ENCODE measurements at places on chromosomes 2 and 18.

DNA sequence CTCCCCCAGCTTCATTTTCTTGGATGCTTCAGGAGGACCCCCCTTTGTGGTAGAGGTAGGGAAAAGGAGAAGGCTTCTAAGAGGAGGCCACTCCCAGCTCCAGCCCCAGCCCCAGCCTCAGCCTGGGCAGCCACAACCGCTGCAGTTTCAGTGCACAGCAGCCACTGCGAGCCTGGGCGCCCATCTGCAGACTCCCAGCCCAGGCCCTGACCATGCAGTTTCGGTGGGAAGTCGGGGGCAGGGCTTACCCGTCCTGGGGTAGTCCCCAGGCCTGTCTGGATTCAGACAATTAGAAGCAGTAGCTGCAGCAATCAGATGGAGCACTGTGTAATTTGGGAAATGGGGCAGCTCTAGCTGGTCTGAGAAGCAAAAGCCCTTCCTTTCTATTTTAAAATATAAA, 28.6 kb downstream of the ITM2C start:
- no peak overlapping the region for H3K27ac ChIP-seq
- no peak for DNase-seq
- H3K27me3 ChIP-seq, result no peaks in the 10 kb centered on the region

- no peaks in the 10 kb centered on the region for H3K4me1 ChIP-seq
- DNase-seq, result no peak
- no peak overlapping the region for H3K4me3 ChIP-seq
- H3K27ac ChIP-seq, result no peak overlapping the region
- no peaks in the 10 kb centered on the region for H3K36me3 ChIP-seq
Observed at GRCh38 chr2:50148632-50149031, 883.3 kb downstream of the NRXN1 start.

- no peak overlapping the region for H3K27ac ChIP-seq
- DNase-seq, result no peak
- no peaks in the 10 kb centered on the region for H3K4me1 ChIP-seq
- H3K27me3 ChIP-seq, result no peaks in the 10 kb centered on the region
Observed at GRCh38 chr2:160010361-160011145, 51.9 kb downstream of the PLA2R1 start.

GRCh38 chr2:136060416-136060815, 57.5 kb downstream of the CXCR4 start:
- no peaks in the 10 kb centered on the region for H3K27me3 ChIP-seq
- H3K4me3 ChIP-seq, result no peak overlapping the region
- DNase-seq, result no peak
- no peak overlapping the region for H3K27ac ChIP-seq
- peaks cover 44% of the 10 kb centered on the region for H3K4me1 ChIP-seq
- no peaks in the 10 kb centered on the region for H3K36me3 ChIP-seq

- no peaks in the 10 kb centered on the region for H3K27me3 ChIP-seq
- H3K27ac ChIP-seq, result no peak overlapping the region
- H3K4me3 ChIP-seq, result no peak overlapping the region
- no peak for DNase-seq
Observed at GRCh38 chr2:80135001-80135400, 169.6 kb downstream of the LRRTM1 start.

DNA sequence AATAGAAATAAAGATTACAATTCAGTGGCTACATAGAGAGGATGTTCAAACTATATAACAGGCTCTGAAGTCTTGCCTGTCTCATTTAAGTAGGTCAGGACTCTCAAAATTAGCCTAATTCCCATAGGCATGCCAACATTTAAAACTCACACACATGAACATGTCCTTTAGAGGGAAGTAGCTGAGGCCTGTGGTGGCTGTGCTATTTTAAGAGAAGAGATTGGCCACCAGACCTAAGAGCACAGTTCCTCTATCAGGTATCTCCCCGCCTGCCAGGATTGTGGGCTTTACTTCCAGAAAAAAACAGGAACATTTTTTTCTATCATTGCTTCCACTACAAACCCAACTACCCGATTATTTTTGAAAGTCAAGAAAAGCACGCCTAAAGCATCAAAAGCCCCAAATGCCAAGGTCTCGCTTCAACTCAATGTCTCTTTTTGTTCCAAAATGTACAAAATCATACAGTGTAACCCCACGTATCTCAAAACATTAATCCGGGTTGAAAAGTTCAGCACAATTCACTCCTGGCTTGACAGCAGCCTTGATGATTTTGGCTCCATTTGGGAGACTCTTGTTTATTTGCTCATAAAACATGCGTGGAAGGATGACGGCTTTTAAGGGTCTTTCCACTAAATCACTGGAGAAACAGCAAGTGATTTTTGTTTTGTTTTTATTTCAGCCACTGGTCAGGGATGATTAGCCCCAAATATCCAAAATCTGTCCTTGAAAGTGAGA, 15.3 kb downstream of the FHL2 start:
- no peaks in the 10 kb centered on the region for H3K4me1 ChIP-seq
- no peak for DNase-seq
- H3K4me3 ChIP-seq, result no peak overlapping the region
- no peaks in the 10 kb centered on the region for H3K36me3 ChIP-seq
- H3K27me3 ChIP-seq, result no peaks in the 10 kb centered on the region

DNA sequence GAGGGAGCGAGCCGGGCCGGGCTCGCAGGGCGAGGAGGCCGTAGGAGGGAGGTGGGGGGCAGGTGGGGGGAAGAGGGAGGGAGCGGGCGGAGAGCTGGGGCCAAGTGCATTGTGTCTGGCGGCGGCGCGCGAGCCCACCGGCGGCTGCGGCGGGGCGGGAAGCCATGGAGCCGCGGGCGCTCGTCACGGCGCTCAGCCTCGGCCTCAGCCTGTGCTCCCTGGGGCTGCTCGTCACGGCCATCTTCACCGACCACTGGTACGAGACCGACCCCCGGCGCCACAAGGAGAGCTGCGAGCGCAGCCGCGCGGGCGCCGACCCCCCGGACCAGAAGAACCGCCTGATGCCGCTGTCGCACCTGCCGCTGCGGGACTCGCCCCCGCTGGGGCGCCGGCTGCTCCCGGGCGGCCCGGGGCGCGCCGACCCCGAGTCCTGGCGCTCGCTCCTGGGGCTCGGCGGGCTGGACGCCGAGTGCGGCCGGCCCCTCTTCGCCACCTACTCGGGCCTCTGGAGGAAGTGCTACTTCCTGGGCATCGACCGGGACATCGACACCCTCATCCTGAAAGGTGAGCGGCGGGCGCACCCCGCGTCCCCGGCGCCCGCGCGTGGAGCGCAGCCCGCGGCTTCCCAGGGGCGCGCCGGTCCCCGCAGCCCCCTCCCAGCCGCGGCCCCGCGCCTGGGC, at the start of gene TMEM178A:
TMEM178A (plus strand) TSS at position 107 of the 680 bp plus-strand sequence; CDS start at position 165, 58 bp downstream.
- H3K27ac ChIP-seq, result no peak within 1 kb of the TSS
- no peak for DNase-seq
- peaks cover 4% of the 10 kb centered on the region for H3K4me1 ChIP-seq
- H3K36me3 ChIP-seq, result no peaks in the 10 kb centered on the region

DNA sequence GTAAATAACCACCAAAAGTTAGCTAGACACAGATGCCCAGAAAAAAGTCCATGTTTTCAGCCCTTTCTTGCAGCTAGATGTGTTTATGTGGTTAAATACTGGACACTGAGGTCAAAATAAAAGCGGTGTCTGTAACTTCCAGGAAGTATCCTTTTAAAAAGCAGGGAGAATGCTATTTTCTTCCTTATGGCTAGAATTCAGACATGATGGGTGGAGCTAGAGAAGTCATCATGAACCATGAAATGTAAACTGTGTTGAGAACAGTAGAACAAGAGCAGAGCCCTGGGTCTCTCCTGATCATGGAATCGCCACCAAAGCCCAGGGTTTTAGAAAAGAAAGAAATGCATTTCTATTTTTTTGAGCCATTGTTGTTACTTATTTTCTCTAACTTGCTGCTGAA, 41.3 kb upstream of the GALNT3 start:
- H3K4me1 ChIP-seq, result no peaks in the 10 kb centered on the region
- H3K27ac ChIP-seq, result no peak overlapping the region
- no peaks in the 10 kb centered on the region for H3K36me3 ChIP-seq
- no peak for DNase-seq
- no peak overlapping the region for H3K4me3 ChIP-seq
- no peaks in the 10 kb centered on the region for H3K27me3 ChIP-seq

- H3K36me3 ChIP-seq, result no peaks in the 10 kb centered on the region
- H3K27ac ChIP-seq, result no peak overlapping the region
- no peak overlapping the region for H3K4me3 ChIP-seq
- no peaks in the 10 kb centered on the region for H3K4me1 ChIP-seq
- DNase-seq, result no peak
Observed at GRCh38 chr2:1862608-1863280, 118.4 kb upstream of the PXDN start.

GRCh38 chr18:76842837-76843530, 20.6 kb downstream of the ZNF236 start:
- H3K27me3 ChIP-seq, result no peaks in the 10 kb centered on the region
- no peak overlapping the region for H3K27ac ChIP-seq
- no peaks in the 10 kb centered on the region for H3K36me3 ChIP-seq
- H3K4me3 ChIP-seq, result no peak overlapping the region

GRCh38 chr2:133352719-133353118, 215.5 kb downstream of the NCKAP5 start:
- H3K4me3 ChIP-seq, result no peak overlapping the region
- H3K4me1 ChIP-seq, result no peaks in the 10 kb centered on the region
- H3K36me3 ChIP-seq, result no peaks in the 10 kb centered on the region
- DNase-seq, result no peak
- H3K27me3 ChIP-seq, result no peaks in the 10 kb centered on the region

DNA sequence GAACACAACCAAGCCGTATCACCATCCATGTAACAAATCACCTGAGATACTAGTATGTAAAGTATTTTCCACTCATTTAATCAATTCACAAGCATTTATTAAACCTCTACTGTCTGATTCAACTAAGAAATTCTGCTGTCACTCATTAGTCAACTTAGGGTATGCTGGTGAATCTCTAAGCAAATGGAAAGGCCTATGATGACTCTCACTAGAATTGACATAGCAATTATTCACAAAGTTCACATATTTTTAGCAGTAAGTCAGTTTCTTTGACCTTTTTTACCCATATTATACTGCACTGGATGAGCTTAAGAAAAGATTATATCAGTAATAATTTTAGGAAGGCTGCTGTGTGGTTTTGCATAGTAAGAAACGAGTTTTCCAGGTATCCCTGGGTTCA, 130.1 kb downstream of the SLC8A1 start:
- H3K36me3 ChIP-seq, result no peaks in the 10 kb centered on the region
- H3K4me1 ChIP-seq, result no peaks in the 10 kb centered on the region
- no peaks in the 10 kb centered on the region for H3K27me3 ChIP-seq
- H3K4me3 ChIP-seq, result no peak overlapping the region
- no peak for DNase-seq

All from CD4-positive, CD25-positive, alpha-beta regulatory T cell (primary cell).